Foreskin fibroblast (primary cell): ENCODE measurements at places on chromosomes 11 and 22.

DNA sequence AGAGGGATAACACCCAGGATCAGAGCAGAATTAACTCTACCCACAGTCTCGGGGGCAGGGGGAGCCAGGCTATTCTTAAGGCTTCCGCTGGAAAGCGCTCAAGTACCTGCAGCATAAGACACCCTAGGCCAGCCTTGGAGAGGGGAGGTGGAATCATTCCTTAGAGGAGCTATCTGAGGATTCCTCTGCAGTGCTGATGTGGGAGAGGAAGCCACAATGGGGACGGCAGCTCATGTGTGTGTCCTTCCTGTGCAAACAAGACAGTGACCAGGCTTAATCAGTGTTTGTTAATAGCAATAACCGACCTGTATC lies 382.2 kb upstream of the CADM1 start:
- DNase-seq: no peak

DNA sequence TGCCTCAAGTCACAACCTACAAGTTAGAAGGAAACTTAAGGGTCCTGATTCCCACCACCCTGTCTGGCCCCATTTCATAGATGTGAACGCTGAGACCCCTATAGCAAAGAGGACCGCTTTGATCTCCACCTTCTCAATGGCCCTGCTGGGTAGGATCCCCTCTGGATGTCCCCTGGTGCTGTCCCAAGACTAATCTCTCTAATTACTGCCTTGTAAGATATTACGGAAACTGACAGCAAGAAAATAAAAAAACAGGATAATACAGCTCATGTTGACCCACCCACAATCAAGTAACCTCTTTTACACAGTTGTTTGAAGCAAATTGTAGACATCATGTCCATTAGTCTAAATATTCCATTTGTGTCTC lies 20.9 kb downstream of the IGLL5 start:
- no peak for DNase-seq

- no peak for DNase-seq
Measured at GRCh38 chr22:31637891-31638618, 24.0 kb downstream of the PISD start.

GRCh38 chr11:134170919-134171281 lies 52.9 kb downstream of the NCAPD3 start:
- peak; percentile 63 for DNase-seq

DNA sequence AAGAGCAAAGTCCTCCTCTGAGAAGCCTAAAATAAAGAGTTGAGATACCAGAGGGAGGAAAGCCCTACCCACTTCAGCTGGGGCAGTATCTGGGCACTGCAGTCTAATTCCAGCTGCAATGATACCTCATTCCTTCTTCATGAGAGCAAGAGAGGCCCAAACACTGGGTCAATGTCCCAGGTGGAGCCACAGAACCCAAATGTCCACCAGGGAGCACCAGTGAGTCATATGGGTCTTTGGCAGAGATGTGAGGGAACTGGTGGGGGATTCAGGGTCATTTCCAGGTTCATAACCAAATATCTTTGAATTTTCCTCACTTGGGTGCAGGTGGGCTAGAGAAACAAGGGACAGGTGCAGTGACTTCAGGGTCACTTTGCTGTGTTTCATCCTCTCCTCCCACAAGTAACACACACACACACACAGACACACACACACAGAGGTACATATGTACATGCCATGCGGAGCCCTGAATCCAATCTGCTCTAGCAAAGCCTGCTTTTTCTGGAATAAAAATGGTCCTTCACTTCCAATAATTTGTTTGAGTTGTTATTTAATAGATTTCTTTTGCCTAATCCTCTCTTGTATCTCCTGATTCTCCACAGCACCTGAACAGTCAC lies 585.4 kb downstream of the SOX6 start:
- DNase-seq: peak; percentile 26

DNA sequence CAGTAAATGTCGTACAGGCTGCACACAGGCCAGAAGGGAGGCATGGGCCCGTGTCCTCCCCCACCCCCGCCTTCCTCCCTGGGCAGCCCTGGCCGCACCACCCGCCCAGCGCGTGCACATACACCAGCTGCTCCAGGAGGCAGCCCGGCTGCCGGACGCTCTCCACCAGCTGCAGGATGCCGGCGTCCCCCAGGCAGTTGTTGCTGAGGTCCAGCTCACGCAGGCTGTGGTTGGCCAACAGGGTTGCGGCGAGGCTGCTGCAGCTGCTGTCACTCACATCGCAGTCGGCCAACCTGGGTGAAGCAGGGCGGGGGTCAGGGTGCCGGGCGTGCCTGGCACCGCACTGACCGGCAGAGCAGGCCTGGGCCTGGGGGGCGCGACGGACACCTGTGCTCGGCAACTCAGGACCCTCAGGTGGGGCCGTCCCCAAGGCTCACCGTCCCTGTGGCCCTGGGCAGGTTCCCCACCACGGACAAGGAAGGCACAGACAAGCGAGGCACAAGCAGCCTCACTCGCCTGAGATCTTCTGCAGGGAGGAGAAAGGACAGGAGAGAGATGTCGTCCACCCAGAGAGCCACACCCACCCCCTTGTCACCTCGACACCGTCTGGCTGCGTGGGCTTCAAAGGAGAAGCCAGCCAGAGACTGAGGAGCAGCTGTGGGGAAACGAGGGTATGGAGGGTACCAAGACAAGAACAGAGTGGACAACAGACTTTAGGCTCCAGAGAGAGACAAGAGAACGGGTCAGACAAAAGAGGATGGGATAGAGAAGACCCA lies 12.1 kb downstream of the RNH1 start:
- DNase-seq: peak; percentile 17

DNA sequence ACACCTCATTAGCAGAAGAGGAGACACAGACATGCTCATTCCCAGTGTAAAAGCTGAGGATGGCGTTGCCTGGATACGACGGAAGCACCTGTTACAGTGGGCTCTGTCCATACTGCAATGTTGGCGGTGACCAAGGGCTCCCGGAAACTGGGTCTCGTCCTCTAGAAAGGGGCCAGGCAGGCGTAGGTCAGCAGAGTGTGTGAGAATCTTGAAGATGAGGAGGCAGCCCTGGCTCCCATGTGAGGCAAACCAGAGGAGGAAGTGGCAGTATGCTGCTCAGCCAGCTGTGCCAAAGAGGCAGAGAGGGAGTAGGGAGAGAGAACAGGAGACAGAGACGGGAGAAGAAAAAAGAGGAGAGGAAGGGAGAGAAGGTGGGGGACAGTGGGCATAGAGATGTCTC lies 10.3 kb downstream of the LTO1 start:
- no peak for DNase-seq

DNA sequence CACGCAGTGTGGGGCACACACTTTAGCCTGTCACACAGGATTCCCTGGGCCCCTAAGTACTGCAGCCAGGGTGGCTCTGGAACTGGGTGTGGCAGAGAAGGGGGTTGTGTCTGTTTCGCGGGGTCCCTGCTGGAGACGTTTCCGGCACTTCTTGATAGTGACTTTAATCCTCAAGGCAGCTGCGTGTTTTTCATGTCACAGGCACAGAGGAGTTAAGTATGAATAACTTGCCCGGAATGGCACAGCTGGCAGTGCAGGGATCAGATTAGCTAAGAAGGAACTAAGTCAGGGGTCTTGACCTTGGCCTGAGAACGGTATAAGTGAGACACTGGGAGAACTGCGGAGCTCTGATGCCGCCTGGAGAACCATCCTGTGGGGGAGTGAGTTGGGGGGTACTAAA lies 7.5 kb upstream of the KRTAP5-7 start:
- no peak for DNase-seq

DNA sequence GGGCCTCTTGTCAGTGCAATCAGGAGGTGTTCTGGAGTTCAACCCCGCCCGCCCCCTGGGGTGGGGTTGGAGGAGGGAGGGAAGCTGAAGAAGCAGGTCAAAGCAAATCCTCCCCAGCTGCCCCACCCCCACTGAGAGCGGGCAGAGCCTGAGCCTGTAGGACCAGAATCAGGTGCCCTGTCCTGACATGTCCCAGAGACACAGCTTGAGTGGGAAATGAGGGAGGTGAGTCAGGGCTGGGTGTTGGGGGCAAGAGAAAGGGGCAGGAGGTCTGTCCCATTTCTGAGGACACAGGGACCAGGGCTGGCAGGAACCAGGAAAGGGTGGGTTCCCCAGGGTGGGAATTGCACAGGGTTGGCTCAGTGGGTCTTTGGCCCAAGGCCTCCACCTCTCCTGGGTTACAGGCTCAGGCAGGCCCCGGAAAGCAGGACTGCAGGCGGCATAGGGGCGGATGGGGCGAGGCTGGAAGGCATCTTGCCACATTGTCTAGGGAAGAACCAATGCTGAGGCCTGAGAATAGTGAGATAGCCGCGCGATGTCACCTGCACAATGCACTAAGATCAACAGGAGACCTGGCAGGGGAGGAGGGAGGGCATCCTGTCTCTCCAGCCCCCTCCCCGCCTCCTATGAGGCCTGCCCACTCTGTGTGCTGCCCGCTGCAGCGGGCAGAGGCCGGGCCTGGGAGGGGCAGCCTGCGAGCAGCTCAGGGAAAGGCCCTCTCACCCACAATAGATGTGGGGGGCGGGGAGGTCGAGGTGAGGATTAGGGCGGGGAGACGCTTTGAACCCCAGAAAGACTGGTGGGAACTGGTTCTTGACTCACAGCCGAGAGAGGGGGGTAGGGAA lies 32.4 kb downstream of the NECTIN1 start:
- DNase-seq: no peak

DNA sequence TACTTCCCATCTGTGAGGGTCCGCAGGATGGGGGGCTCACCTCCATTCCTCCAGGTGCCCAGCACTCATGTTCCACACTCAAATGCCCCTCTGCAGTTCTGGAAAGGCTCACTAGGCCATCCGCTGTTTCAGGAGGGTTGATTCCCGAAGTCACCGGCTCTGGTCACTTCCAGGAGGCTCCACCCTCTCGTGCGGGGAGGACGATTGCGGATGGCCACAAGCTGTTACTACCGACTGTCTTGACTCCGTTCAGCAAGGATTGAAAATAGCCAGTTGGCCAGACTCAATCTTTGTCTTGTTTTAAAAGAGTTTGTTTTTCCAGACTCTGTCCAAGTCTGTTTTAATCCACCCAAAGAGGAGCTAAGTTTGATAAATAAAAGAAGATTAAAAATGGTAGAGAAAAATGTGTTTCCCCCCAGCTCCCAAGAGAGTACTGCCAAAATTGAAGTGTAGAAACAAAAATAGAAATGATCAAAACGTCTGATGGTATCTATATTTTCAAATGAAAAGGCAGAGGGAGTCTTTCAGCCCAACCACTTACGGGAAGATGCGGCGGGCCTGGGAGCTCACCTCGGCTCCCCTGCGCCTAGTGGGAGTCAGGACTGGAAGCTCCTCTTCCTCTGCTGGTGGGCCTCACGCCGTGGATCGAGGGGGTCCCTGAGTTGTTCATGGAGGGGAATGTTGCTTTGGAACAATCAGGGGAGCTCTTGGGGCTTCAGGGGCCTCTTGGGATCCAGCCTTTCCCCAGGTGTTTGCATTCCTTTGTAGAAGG lies 1280.8 kb downstream of the BRD1 start:
- DNase-seq: no peak

- DNase-seq: peak; percentile 61
Measured at GRCh38 chr11:33375688-33376311, 118.6 kb downstream of the HIPK3 start.

- no peak for DNase-seq
Measured at GRCh38 chr11:57406337-57406904, 16.0 kb upstream of the PRG2 start.

GRCh38 chr11:66864924-66865697 lies 8.2 kb downstream of the LRFN4 start:
- DNase-seq: peak; percentile 32

- DNase-seq: no peak
Measured at GRCh38 chr22:24521791-24522245, 26.7 kb downstream of the UPB1 start.

DNA sequence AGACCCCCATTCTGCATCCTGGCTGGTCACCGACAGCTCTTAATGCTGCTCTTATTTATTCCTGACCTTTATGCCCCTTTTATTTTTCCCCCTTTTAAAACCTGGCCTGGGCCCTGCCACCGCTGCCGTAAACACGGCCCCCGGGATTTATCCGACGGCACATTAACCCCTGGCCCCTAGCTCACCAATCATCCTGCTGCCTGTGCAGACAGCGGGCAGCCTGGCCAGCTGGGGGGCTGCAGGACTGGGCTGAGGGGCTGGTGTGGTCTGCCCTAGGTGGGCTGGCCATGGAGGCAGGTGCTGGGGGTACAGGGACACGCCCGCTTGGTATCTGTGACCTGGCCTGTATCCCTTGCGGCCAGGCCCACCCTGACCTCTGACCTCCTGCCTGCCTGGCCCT lies 21.4 kb upstream of the FLRT1 start:
- no peak for DNase-seq

GRCh38 chr11:116885951-116886655 lies 48.7 kb upstream of the APOA1 start:
- DNase-seq: peak; percentile 72

DNA sequence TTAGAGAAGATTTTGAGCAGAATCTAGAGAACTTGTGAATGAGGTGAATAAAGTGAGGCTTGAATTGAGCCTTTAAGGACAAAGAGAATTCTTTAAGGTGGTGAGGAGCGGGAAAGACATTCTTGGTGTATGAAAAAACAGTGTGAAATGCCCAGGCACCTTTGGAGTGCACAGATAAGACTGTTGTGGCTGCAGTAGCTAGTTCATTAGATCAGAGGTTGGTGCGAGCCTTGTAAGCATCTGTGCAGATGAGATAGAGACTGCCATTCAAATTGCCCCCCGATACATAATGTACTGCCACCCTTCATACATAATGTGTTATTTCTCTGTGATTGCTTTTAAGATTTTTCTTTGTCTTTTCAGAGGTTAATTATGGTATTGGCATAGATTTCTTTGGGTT lies 31.3 kb downstream of the ATXN10 start:
- DNase-seq: no peak

GRCh38 chr11:58998480-58999290 lies 59.4 kb downstream of the GLYATL1 start:
- no peak for DNase-seq

GRCh38 chr11:76148231-76148630 lies 58.1 kb downstream of the WNT11 start:
- DNase-seq: no peak

GRCh38 chr11:61999141-61999975 lies 31.9 kb upstream of the FTH1 start:
- no peak for DNase-seq
